ENCODE measurements at places on chromosomes 7 and 10.

DNA sequence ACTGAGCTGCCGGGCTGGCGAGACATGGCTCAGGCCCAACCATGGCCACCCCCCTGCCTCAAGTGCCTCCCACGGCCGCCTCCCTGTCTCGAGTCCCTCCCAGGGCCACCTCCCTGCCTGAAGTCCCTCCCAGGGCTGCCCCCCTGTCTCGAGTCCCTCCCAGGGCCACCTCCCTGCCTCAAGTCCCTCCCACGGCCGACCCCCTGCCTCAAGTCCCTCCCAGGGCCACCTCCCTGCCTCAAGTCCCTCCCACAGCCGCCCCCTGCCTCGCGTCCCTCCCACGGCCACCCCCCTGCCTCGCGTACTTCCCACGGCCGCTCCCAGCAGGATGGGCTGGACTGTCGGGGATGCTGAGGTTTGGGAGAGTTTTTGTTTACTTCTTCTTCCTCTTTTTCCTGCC lies 462.5 kb downstream of the PTPRN2 start:
- DNase-seq = no peak

DNA sequence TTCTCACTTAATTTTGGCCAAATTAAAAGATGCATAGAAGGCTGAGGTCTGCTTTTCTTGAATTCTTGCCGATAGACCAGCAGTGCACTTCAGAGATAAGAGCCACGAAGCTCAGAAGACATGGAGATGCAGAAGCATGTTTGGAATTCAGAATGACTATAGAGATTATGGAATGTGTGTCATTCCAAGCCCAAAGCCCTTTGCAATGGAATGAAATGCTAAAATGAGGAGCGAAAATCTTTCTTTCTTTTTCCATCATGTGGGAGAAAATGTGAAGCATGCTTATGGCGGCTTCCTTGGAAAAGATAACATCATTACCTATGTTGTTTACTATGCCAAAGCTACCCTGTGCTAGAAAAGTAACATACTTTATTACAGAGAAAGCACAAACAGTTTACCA lies 257.0 kb upstream of the RNF32 start:
- DNase-seq = no peak

- no peak for DNase-seq
Measured at GRCh38 chr7:21346297-21346696, 81.6 kb upstream of the SP4 start.

DNA sequence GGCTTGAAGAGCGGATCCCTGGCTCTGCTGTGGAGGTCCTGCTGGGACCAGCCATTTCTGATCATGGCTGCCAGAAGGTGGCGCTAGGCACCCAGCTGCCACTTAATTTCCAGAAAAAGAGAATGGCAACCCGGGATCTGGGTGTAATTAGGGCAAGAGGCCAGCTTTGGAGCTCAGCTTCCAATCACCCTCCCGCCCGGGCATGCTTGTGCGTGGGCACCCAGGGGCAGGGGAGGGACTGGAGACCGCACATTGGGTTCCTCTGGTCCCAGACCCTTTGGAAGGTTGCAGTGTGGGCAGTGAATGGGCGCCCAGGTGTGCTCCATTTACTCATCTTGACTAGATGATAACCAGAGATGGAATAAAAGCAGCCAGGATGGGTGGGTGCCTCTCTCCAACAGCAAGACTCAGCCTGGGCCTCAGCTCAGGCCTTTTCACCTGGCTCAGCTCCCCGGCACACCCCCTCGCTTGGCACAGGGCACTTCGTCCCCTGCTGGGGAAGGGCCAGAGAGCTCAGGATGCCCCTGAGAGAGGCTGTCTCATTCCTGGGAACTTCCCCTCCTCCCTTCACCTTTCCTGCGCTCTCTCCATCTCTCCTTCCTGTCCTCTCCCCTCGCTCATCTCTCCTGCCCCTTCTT lies 14.7 kb downstream of the FAM241B start:
- DNase-seq = peak; percentile 61

GRCh38 chr10:1206601-1207000 lies 150.4 kb downstream of the WDR37 start:
- no peak for DNase-seq

- no peak for DNase-seq
Measured at GRCh38 chr10:131961777-131962662, 19.7 kb downstream of the BNIP3 start.

GRCh38 chr7:22427104-22427503 lies 70.2 kb upstream of the RAPGEF5 start:
- DNase-seq = no peak

DNA sequence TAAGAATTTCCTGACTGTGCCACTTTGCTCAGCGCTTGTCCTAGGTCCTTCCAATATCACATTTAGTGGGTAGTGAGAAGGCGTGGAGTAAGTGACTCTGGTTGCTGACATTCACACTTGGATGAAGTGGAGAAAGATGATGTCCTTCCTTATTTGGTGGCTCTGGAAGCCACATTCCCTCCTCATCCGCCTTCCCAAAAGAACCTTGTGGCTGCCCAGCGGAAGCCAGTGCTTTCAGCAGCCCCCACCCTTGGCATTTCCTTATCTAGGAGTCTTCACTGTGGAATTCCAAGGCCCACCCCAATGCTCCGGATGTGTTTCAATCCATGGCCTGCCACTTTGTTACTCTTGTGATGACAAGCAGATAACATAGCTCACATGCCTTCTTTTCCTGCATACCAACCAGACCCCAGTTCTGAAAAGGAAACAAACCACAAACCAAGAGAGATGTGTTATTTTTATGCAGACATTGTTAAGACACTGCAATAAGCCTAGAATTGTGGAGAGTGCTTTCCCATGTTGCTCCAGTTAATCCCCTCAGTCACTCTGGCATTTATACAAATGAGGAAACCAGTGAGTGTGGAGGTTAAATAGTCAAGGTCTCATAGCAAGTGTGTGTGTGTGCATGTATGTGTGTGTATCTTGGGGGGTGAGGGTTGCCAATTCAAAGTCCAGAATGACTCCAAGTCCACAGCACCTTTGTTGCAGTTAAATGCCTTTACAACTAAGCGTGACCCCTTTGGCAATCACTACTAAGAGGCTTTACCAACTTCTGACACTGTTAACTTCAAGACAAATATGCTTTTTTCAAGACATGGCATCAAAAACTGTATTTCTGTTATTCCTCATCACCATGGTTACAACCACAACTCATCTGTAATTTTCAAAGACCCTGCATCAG lies 10.3 kb upstream of the ANKRD1 start:
- DNase-seq = no peak

DNA sequence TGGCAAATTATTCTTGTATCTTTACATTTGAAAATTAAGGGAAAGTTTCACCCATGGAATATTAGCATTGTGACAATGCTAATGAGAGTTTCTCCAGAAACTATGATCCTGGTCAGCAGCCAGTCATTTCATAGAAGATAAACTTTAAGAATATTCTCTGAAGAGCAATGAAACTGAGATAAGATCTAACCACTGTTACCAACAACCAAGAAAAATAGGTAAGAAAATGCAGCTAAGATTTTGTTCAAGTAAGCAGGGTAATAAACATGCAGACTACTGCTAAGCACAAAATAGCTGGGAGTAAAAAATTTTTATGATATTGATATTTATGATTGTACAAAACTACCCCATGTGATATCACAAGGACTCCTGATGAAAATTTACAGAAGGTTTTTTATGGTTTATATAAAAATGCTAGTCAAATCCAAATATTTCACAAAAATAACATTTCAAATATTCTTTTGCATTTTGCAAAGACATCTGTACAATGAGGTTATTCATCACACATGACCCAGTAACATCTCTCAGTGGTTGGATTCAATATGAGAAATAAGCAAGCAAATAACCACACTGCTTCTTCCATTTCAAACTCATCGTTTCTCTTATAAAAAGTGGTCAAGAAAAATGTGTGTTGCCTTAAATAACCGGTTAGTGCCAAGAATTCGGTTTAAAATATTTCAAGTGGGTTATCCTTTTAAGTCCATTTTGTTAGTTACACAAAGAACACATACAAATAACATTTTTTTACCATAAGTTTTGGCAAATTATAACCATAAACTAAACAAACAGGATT lies 251.6 kb downstream of the DIP2C start:
- no peak for DNase-seq

DNA sequence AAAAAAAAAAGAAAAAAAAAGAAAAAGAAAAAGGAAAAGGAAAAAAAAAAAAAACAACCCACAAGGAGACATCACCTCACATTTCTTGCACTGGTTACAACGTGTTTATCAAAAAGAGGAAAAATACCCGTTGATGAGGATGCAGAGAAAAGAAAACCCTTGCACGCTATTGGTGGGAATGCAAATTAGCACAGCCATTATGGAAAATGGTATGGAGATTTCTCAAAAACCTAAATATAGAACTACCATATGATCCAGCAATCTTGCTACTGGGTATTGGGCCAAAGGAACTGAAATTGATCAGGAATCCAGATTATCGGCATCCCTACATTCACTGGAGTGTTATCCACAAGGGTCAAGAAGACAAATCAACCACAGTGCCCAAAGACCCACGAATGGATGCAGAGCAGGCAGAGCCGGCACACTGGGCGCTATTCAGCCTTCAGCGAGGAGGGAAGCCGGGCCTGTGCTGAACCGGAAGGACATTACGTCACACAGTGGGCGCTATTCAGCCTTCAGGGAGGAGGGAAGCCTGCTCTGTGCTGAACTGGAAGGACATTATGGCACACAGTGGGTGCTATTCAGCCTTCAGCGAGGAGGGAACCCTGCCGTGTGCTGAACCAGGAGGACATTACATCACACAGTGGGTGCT lies 258.7 kb downstream of the ZMYND11 start:
- DNase-seq = peak; percentile 5

- peak; percentile 42 for DNase-seq
Measured at GRCh38 chr7:8260871-8261694, 884 bp downstream of the ICA1 start.

DNA sequence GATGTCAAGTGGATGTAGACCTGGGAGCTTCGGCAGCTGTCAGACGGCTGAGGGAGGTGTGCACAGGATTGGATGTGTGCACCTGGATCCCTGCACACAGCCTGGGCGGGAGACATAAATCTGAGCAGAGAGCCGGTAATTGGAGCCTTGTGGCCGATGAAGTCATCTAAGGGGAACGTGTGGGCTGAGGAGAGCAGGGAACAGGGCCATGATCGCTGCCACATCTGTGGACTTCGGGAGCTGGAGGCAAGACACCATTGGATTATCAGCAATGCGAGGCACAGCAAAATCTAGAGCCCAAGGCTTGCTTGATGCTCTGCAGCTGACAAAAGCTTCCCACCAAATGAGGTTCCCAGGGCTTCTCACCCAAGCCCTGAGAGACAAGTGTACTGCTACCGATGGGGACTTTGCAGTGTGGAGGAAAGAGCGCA lies 147.7 kb downstream of the PTPN20 start:
- DNase-seq = no peak

DNA sequence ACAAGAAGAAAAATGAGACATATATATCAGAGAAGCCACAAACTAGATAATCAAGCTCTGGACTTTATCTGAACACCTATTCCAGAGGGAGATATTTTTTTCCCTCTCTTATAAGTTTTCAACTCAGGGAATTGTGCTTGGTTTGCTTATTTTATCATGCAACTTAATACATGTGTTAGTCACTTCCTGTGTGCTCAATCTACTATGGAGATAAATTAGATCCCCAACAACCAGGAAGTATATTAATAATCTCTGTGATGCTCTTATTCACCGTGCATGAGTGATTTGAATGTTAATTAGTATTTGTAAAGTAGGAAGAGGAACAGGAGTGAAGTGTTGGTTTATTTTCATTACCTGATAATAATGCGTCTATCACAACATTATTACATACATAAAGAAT lies 38.8 kb upstream of the ZNF365 start:
- no peak for DNase-seq

DNA sequence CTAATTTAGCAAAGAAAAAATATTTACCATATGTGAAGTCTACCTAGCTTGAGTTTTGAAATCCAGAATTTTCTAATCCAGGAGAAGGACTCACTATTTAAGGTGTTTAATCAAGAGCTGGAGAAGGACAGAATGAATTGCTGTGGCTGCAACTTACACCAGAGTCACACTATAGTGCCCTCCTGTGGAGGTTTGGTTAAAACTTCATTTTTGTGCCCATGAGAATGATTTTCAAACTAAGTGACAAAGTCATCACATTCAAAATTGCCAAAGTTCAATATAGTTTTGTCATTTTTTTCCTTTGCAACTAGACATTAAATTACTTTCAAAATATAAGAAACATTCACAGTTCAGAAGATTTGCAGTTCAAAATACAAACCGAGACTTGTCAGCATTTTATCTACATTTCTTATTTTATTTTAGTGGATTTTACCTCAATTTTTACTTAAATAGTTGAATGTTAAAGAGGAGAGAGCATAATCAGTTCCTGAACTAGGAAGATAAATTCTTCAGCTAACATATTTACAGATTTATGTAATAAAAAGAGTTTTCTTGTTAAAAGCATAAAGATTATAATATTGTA lies 70.7 kb downstream of the CABCOCO1 start:
- DNase-seq = peak; percentile 61

GRCh38 chr7:8773518-8773917 lies 340.1 kb downstream of the NXPH1 start:
- no peak for DNase-seq

- no peak for DNase-seq
Measured at GRCh38 chr10:19480353-19480752, 335.9 kb upstream of the PLXDC2 start.

DNA sequence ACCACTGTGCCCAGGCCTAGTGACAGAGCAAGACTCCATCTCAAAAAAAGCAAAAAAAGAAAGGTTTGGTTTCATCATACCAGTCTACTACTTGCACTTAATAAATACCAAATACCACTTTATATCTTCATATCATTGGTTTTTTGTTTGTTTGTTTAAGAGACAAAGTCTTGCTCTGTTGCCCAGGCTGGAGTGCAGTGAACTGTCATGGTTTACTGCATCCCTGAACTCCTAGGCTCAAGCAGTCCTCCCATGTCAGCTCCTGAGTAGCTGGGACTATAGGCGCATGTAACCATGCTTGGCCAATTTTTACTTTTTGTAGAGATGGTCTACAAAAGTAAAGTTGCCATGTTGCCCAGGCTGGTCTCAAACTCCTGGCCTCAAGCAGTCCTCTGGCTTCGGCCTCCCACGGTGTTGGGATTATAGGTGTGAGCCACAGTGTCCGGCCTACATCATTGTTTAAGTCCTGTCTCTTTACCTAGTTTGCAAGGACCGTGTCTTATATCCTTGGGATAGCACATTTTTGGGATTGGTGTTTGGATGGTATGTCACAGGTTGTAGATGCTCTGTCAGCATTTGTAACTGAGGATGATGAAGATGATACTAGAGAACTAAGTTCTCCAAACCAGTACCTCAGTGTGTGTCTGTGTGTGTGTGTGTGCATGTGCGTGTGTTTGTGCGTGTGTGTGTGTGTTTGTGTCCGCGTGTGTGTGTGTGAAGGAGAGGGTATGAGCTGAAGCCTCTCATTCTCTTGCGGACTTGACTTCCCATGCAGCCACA lies 9.3 kb downstream of the LMTK2 start:
- DNase-seq = no peak

- DNase-seq = no peak
Measured at GRCh38 chr7:91553410-91553895, 289.2 kb downstream of the FZD1 start.

DNA sequence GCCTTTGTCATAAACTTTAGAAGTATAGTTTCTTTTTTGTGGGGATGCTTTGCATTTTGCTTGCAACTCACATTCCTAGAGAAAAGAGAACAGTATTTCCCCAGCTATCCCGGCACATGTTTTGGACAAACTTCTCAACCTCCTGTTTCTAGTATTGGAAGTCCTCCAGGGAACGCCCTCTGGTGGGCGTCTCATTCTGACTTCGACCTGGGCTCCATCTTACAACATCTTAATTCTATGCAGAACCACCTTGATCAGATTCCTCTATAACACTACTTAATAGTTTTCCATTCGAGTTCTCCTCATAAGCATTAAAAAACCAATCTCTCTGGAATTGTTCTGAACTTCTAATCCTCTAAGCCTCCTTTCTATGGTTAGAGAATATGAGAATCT lies 139.5 kb upstream of the FZD8 start:
- no peak for DNase-seq
